Astrocyte of the spinal cord (primary cell): ENCODE measurements at places on chromosomes 7 and 10.

- DNase-seq, result no peak
Measured at GRCh38 chr7:86848226-86848625, 204.5 kb downstream of the GRM3 start.

GRCh38 chr7:23449941-23450340, 20.4 kb downstream of the IGF2BP3 start:
- no peak for DNase-seq

- peak; percentile 9 for DNase-seq
Measured at GRCh38 chr7:87345962-87346371, 503 bp downstream of the CROT start.

GRCh38 chr7:28903730-28904577, 54.2 kb downstream of the TRIL start:
- no peak for DNase-seq

DNA sequence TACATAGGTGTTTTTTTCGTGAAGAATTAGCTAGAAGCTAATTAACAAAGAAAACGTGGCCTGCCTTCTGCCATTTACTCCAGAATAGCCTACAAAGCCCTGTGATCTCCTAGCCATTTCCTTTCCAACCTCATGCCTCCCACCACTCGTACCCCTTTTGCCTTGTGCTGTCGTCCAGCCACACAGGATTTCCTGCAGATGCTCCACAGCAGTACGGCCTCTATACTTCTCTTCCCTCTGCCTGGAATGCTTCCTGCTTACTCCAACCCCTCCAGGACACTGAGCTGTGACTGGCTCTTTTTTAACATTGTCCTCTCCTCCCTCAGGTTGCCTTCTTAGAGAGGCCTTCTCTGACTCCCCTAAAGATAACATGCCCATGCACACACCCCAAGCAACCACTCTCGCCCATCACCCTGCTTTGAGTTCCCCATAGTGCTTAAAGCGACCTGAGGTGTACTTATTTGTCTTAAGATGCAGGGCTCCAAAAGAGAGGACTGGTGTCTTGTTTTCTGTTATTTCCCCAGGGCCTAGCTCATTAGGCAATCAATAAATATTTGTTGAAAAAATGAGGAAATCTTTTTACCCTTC, 32.7 kb downstream of the STK17A start:
- DNase-seq, result no peak

- DNase-seq, result no peak
Measured at GRCh38 chr7:26081638-26082037, 70.4 kb upstream of the NFE2L3 start.

DNA sequence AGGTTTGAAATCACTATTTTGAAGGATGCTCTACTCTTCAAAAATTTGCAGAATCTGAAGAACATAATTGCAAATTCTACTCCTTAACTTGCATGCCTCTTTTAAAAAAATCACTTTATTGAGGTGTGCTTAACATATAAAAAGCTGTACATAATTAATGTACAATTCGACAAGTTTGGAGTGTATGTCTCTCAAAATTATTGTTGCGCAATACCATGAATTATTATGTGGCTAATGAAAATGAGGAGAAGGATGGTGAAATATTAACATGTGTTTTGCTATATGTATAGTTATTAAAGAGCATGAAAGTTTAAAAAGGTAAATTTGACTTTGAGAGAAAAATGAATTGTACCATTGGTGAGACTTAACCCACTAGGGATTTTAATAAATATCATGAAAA, 187.2 kb upstream of the MALRD1 start:
- DNase-seq, result no peak

DNA sequence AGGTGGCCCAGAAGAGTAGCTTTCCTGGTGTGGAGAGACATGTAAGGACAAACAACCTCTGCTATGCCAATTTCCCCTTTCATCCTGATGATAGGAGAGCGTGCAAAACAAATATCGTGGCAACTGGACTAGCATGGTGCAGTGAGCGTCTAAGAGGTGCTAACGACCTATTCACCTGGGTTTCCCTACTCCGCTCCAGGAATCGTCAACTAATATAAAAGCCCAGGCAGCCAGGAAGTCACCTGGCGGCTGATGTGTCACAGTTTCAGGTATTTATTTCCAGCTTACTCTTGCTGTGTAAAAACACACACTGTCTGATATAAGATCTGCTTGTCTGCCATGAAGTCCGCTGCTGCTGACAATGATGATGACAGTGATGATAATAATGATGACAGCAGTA, 56.5 kb upstream of the EFCAB10 start:
- no peak for DNase-seq

- peak; percentile 81 for DNase-seq
Measured at GRCh38 chr7:226281-226895, 34.0 kb downstream of the FAM20C start.

- no peak for DNase-seq
Measured at GRCh38 chr10:131584287-131584686, 272.8 kb upstream of the TCERG1L start.

DNA sequence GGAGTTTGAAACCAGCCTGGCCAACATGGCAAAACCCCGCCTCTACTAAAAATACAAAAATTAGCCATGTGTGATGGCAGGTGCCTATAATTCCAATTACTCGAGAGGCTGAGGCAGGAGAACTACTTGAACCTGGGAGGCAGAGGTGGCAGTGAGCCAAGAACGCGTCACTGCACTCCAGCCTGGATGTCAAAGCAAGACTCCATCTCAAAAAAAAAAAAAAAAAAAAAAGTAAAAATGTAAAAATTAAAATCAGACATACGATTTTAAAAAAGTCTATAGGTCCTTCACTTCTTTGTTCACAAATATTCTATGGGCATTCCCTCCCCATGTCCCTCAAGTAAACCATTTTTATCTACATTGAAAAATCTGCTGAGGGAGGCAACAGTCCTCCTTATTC, 34.9 kb upstream of the TLL2 start:
- DNase-seq, result no peak

DNA sequence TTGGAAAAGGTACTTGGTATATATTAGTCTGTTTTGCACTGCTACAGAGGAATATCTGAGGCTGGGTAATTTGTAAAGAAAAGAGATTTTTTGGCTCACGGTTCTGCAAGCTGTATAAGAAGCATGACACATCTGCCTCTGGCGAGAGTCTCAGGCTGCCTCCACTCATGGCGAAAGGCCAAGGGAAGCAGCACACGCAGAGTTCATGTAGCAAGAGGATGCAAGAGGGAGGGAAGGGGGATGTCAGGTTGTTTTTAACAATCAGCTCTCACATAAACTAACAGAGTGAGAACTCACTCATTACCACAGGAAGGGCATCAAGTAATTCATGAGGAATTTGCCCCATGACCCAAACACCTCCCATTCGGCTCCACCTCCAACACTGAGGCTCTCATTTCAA, 484.8 kb upstream of the DPP6 start:
- DNase-seq, result no peak

DNA sequence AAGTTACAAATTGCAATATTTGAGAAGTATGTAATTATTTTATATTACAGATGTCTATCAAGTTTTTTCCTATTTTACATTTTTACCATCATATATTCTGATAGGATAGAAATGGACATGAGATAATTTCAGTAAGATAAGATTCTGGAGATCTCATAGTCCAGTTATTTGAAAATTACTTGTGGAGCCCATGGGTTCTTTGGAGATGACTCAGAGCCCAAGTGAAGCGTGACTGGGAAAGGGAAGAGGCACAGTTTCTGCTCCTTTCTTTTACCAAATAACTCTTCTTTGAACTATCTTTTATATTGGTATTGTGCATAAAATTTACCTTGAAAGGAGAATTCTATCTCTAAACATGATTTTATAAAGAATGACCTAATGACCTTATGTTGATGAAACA, 2.4 kb downstream of the CD36 start:
- peak; percentile 61 for DNase-seq

DNA sequence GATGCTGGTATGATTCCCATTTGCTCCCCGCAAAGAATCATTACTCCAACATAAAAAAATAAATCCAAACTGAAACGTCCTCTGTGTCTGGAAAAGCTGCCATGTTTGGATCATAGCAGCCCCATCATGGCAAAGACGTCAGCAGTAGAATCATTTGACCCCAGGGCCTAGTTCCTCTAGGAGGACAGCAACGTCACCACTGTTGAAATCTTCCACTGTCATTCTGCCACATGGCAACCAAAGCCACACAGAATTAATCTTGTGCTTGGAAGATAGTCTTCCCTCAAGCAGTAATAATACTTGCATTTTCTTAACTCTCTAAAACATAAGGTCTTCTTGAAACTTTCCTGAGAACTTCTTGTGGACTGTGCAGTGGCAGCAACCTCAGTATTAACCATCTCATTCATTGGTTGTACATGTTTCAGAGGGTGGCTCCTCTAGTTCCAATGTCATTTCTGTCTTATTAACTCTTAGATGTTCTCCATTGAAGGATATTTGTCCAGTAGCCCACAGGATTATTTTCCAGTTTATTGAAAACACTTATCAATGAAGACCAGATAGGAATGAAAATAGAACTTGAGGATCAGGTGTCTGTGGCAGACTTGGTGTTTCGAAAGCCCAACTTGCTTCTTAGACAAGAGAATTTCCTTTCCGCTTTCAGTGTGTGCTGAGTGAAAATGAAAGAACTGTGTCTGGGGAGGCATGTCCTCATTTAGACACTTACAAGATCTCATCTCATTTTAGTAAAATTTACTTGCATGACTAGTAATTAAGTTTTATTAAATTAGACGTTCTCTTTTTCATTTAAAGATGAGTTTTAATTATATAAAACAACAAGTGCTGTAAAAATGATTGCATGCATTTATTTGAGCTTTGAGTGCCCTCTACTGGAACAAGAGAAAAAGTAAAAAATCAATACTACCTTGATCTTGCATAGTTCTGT, 28.9 kb upstream of the INHBA start:
- peak; percentile 29 for DNase-seq

DNA sequence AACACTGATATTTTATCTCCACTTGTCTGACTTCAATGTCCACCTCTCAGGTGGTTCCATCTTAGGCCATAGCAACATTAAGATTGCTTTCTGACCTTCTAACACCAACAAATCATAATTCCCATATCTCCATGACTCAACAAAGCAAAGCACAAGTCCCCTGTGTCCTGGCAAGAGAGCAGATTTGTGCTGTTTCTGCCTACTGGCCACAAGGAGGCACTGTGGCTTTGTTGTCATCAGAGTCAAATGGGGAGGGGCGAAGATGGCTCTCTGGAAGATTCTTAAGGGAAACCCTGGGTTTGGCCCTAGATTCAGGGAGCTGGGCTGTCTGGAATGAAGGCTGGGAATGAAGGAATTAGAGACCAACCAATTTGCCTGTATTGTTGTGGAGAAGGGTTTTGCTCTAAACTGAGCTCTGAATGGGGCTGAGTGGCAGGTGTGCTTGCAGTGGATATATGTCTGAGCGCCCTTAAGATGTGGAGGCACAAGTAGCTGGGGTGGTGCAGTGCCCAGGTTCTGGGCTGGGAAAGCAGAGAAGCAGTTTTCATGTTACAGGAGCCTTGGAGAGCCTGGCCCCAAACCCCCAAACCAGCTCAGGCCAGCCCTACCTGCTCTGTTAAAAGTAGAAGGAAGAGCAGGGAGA, 154.8 kb upstream of the PRSS58 start:
- peak; percentile 59 for DNase-seq

DNA sequence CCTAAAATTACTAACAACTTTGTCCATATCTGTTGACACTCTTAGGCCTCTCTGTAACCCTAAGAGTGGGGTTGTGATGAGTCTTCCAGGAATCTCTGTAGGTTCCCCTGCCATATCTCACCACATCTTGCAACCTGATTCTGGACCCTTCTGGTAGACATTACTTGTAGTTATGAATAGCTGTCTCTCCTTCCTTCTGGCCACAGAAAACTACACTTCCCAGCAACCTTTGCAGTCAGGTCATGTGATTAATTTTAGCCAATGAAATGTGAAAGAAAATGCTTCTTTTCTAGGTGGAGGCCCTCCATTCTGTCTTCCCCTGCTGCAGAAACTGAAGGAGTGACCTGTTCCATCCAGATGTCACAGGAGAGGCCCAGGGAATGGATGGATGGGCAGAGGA, 147.6 kb upstream of the AOAH start:
- DNase-seq, result no peak

- DNase-seq, result no peak
Measured at GRCh38 chr7:114857605-114858004, 64.3 kb upstream of the MDFIC start.

GRCh38 chr10:88731296-88731695, 25.2 kb downstream of the LIPK start:
- no peak for DNase-seq

DNA sequence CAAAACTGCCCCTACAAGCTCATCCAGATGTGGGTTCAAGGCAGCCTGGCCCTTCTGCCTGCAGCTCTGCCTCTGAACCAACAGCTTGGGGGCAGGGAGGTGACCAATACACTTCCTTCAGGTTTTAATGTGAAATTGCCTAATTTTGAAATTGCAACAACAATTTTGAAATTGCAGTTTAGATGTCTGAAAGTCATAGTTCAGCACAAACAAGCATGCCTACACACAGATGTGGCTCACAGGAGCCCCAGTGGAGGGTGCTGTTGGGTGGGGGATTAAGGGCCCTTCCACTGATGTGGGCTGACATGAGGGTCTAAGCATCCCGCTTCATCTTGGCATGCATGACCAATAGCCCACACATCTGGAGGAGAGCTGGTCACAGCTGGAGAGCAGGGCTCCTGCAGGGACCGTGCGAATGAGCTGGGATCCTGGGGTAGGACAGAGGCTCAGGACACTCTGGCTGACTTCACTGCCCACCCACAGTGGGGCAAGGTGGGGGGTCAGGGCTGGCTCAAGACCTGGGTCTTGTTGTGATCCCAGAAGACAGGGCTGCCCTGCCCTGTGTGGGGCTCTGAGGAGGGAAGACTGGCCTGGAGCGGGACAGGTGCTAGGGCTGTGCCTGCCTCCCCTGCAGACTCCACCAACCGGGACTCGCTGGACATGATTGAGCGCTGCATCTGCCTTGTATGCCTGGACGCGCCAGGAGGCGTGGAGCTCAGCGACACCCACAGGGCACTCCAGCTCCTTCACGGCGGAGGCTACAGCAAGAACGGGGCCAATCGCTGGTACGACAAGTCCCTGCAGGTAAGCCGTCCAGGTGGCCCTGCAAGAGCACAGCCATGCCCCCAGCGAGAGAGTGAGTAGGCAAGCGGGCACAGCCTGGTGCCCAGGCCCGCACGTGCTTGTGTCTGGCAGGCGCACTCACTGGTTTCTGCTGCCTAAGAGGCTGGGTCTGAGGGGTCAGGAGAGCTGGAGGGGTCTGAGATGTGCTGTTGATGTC, 32.3 kb downstream of the CHAT start:
- DNase-seq, result no peak

GRCh38 chr7:19413443-19413965, 268.3 kb upstream of the FERD3L start:
- DNase-seq, result peak; percentile 60

DNA sequence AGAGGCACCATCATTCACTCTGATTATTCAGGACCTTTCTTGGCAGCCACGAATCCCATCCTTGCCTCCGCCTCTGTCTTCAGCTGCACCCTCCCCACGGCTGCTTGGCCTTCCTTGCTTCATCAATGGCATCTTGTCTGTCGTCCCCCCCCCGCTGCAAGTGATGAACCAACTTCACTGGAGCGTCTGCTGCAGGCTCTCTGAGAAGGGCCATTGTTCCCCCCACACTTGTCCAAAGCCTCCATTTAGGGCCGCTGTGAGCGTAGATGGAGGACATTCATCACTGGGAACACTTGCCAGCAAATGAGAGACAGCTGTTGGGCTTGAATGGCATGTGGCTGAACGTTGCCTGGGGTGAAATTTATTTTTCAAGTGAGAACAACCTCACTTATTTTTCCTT, 20.1 kb downstream of the AFAP1L2 start:
- DNase-seq, result no peak
